ENCODE measurements at places on chromosomes 2 and 18.

DNA sequence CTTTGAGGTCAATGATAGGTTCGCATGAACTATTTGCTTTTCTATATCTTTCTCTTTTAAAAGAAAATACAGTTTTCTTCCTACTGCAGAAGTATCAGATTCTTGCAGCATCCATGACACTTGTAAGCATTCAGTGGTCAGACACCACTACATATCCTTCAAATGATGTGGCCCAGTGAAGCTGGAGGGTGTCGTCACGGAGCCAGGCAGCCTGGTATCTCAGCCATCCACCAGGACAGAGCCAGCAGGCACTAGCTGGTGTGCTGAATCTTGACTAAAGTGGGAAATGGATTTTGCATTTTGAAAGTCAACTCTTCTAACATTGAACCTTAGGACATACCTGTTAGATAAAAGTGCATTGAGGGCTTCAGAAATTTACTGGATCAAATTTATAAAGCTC, 5.4 kb downstream of the KLHL14 start:
- H3K4me1 ChIP-seq, result peaks cover 16% of the 10 kb centered on the region
- DNase-seq, result no peak
- H3K4me3 ChIP-seq, result no peak overlapping the region
- no peaks in the 10 kb centered on the region for H3K36me3 ChIP-seq

DNA sequence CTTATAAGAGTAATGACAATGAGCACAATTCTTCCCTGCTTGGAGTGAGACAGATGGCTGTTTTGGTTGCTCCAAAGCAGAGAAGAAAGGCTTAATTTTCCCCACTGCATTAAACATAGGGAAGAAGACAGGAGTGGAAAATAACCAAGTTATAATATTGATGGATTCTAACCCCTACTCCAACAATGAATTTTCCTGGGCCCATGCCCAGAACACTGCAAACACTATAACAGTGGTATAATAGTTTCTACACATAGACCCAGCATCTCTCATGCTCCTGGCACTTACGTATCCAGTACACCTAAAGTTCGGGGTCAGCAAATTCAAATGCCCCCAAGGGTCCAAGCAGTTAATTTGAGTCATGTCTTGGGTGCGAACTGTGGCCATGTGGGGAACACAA, 613.4 kb downstream of the PLCL1 start:
- no peaks in the 10 kb centered on the region for H3K36me3 ChIP-seq
- no peaks in the 10 kb centered on the region for H3K4me1 ChIP-seq
- H3K27me3 ChIP-seq, result no peaks in the 10 kb centered on the region
- no peak for DNase-seq
- H3K4me3 ChIP-seq, result no peak overlapping the region

GRCh38 chr2:36294316-36294721, 61.3 kb upstream of the CRIM1 start:
- H3K4me3 ChIP-seq, result no peak overlapping the region
- DNase-seq, result no peak

GRCh38 chr18:68826121-68826520, 28.2 kb downstream of the CCDC102B start:
- H3K36me3 ChIP-seq, result no peaks in the 10 kb centered on the region
- no peaks in the 10 kb centered on the region for H3K27me3 ChIP-seq
- H3K4me1 ChIP-seq, result peaks cover 14% of the 10 kb centered on the region
- no peak overlapping the region for H3K4me3 ChIP-seq
- no peak overlapping the region for H3K27ac ChIP-seq
- DNase-seq, result no peak

DNA sequence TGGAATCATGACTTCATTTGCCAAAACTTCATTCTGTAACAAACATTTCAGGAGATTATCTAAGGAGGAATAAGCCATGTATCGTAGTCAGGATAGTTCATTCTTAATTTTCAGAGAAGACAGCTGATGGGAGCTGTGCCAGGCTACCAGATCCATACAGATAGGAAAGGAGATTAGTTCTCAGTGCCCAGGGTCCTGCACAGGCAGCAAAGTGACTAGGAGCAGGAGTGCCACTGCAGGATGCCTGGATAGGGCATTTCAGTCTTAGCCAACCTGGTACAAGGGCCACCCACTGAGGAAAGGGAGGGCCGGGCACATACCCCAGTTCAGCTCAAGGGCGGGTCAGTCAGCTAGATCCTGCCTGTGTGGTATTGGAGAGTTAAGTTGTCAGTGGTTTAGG, 6.7 kb upstream of the OSR1 start:
- H3K36me3 ChIP-seq, result no peaks in the 10 kb centered on the region
- H3K27me3 ChIP-seq, result no peaks in the 10 kb centered on the region
- H3K4me1 ChIP-seq, result no peaks in the 10 kb centered on the region
- DNase-seq, result no peak

GRCh38 chr2:191150600-191151330, at the start of gene STAT4:
STAT4 (minus strand) TSS chr2:191150994; CDS start chr2:191148203, 2,791 bp downstream.
- DNase-seq, result peak; percentile 42
- H3K27ac ChIP-seq, result no peak within 1 kb of the TSS
- H3K36me3 ChIP-seq, result no peaks in the 10 kb centered on the region
- H3K4me1 ChIP-seq, result no peaks in the 10 kb centered on the region
- no peaks in the 10 kb centered on the region for H3K27me3 ChIP-seq
- peak within 1 kb of the TSS; percentile 42 for H3K4me3 ChIP-seq

DNA sequence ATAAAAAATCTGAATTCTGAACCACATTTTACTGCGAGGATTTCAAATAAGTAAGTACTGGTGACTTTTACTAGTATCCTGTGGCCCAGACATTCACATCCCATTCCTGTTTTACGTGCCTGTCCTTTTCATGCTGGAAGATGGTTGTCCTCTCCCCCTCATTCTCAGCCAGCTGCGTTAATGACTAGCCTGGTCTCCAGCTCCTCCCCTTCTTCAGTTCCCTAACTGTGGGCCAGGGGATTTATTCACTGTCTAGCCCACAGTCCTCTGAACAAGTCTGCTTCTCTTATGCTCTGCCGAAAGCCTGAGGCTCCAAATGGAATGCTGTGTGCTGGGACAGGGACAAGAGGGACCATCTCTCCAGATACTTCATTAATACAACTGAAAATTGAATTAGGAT, 373.9 kb downstream of the PTPRM start:
- no peak overlapping the region for H3K4me3 ChIP-seq
- H3K4me1 ChIP-seq, result peaks cover 32% of the 10 kb centered on the region
- H3K27ac ChIP-seq, result no peak overlapping the region
- no peaks in the 10 kb centered on the region for H3K36me3 ChIP-seq
- no peaks in the 10 kb centered on the region for H3K27me3 ChIP-seq
- DNase-seq, result no peak

DNA sequence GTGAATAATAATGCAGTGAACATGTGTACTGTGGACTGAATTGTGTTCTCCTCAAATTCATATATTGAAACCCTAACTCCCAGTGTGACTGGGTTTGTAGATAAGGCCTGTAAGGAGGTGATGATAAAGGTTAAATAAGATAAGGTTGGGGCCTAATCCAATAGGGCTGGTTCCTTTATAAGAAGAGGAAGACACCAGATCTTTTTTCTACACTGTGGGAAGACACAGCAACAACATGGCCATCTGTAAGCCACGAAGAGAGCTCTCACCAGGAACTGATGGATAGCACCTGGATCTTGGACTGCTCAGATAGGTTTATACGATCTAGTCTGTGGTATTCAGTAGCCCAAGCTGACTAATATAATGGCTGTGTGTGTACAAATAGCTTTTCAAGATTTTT, 66.8 kb downstream of the BMPR2 start:
- H3K27me3 ChIP-seq, result no peaks in the 10 kb centered on the region
- no peak overlapping the region for H3K4me3 ChIP-seq
- H3K27ac ChIP-seq, result no peak overlapping the region
- no peaks in the 10 kb centered on the region for H3K36me3 ChIP-seq

Measured in heart left ventricle (tissue), 16 donors.